ENCODE measurements at places on chromosomes 1 and 21.

GRCh38 chr1:10835822-10836421 lies 39.5 kb upstream of the CASZ1 start:
- no peak for DNase-seq

DNA sequence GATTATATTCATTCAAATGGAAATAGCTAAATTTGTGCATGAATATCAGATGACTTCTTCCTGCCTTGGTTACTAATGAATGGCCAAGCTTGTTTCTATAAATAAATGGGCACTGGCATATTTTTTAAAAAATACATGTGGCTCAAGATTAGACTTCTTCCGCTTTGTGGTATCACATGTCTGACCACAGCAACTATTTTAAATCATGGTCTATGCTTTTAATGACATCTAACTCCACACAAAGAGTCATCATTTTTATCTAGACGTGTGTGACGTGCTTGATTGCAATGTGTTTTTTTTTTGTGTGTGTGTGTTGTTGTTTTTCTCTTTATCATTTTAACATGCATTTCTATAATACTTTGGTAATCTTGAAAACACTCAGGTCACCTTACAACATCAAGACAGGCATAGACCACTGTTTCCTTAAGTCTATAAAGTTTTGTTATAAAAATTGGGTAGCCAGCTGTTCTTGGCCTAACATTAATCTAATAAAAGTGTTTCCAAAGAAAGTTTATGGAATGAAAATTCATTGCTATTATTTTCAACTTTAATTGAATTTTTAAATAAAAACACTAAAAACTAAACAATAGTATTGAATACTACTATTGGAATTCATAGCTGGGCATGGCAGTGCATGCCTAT lies 29.5 kb downstream of the RGS1 start:
- no peak for DNase-seq

DNA sequence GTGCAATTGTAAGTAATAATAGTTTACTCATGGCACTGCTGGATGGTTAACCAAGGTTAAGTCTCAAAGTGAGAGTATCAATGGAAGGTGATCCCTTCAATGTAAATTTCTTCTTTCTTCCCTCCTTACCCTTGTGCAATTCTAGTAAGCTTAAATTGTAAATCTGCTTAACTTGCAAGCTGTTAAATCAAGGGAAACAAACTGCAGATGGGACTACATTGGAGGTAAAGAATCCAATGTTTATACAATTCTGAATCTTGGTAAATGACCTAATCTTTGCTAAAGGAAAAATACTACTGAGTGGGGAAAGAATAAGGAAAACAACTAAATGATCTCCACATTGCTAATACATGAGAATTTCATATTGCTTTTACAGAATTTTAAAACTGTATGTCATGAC lies 6.7 kb upstream of the CD55 start:
- no peak for DNase-seq

- DNase-seq: no peak
Measured at GRCh38 chr1:242745079-242745478, 220.6 kb upstream of the PLD5 start.

All from amniotic stem cell (primary cell).